ENCODE measurements at places on chromosomes 6 and 20.
A peak's percentile ranks its signal among the peaks of the same experiment; 100 is the strongest.

DNA sequence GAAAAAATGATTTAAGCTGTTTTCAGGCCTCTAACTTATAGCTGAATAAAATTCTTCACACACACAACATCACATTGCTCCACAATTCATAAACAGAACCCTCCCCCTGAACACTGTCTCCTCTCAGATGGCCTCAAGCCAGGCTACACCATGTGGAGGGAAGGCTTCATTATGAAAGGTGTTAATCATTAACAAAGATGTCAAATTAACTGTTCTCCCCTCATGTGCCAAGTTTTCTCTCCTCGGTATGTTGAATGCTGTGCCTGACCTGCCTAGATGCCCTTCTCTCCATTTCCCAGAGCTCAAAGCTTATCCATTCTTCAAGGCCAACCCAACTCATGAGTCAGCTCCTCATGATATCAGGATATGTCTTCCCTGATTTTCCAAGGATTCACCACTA, 210.4 kb downstream of the GMDS start:
- DNase-seq: peak; percentile 24

DNA sequence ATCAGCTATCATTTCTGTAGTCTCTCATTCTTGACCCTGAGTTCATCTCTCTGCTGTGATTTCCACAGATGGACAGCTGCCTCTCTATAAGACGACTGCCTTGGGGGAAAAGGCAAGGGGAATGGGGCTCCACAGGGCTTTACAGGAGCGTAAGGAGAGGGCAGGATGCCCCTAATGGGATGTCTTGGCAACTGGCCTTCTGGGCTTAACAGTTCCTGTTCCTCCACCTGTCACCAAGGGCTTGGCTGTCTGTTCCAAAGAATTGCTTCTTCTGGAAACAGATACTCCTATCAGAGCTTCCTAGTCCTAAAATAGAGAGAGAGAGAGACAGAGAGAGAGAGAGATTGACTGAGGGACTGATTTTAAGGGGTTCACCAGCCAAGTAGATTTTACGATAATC, 181.9 kb downstream of the TMEM200A start:
- no peak for DNase-seq

- DNase-seq: peak; percentile 16
Measured at GRCh38 chr6:123980311-123980710, 176.6 kb downstream of the NKAIN2 start.

- peak; percentile 57 for DNase-seq
Measured at GRCh38 chr6:156028335-156029131, 572.9 kb upstream of the NOX3 start.

DNA sequence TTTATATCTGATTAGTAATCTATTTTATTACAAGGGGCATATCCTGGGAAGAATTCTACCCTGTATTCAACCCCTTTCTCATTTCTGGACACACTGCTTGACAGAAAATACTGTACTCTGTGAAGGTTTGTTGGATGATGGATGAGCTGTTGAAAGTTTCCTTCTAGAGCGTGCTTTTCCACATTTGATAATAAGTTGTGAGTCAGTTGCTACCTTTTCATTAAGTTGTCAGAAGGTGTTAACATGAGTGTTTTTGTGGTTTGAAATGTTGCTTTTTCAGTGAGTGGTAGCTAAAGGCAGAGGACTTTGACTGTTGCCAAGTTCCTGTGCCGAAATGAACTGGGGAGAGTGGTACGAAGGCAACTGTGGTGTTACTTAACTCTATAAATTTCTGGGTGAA, 3.9 kb upstream of the ECI2 start:
- DNase-seq: no peak

DNA sequence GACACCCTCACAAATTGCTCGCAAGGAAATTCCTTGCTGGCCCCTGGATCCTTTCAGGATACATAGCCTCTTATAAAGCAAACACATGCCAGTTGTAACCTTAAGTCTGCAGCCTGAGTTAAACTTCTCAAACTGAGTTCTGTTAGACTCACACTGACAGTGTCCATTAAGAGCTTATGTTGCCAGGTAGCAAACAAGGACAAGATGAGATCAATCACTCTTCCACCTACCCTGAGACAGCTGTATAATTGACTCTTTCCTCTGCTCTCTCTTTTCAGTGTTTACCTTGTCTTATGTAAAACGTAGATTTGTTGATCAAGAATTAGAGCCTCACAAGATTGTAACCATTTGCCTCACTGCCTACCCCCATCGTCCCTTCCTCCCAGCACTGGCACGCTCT, 359.8 kb downstream of the EPM2A start:
- peak; percentile 91 for DNase-seq

GRCh38 chr20:49029203-49029602, 16.9 kb upstream of the CSE1L start:
- DNase-seq: no peak

GRCh38 chr6:81736428-81736827, 16.1 kb downstream of the TENT5A start:
- no peak for DNase-seq

- DNase-seq: no peak
Measured at GRCh38 chr6:26352315-26352714, 12.7 kb upstream of the BTN3A2 start.

DNA sequence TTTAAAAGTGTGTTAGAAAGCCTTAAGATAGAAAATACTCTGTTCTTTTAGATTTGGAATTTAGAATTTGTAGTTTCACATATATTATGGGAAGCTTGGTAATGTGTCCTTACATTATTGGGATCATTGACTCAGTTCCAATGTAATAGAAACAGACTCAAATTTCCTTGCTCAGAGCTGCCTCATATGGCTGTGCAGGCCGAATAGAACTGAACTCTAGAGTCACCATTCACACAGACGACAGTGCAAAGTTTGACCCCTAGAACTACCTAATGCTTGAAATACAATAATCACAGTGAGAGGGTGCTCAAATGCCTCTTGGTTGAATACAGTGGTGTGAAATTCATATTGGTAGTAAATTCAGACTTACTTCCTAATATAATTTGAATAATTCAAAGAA, 482.7 kb upstream of the CITED2 start:
- peak; percentile 46 for DNase-seq

DNA sequence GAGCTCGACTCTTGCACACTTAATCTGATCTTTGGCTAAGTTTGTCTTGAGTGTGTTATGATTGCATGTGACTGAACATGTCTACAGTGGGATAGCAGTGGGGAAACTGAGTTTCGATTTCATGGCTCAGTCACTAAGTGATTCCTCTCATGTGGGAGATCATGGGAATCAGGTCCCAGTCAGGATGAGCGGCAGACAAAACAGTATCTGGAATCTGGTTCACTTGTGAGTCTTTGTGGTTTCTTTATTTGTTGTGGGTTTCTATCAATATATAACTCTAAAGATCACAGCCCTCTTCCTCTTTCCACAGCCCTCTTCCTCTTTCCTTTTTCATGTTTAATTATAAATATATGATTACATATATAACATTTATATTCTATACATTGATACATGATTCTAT, 4.0 kb downstream of the RPP21 start:
- DNase-seq: no peak

GRCh38 chr6:140370976-140371870, 996.8 kb upstream of the CITED2 start:
- no peak for DNase-seq

DNA sequence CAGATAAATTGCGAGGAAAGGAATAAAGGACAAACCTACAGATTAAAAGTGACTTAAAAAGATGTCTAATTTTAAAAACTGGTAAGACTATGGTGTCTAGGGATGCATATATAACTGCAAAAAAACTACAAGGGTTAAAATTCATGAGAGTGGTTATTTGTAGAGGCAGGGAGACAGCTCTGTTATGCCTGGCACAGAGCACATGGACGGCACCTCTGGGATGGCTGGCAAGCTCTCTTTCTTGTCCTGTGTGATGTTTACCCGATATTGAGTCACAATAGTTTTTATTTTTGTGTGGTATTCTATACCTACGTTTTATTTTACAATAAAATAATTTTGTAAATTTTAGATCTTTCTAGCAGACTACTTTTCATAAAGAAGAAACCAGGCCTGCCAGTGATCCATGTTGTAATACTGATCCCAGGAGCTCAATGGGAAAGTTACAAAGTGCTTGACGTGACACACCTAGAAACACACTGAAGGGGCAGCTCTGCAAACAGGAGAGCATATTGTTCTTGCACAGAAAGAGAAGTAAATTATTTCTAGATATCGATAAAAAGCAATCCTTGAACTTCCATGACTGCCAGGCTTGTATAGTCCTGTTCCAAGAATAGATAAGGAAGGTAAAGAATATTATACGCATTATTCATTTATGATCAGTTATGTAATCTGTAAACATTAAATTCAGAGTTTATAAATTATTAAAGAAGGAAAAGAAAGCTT, 290.0 kb downstream of the PTPRK start:
- peak; percentile 74 for DNase-seq

- no peak for DNase-seq
Measured at GRCh38 chr6:37669306-37669705, 28.4 kb downstream of the MDGA1 start.

- peak; percentile 88 for DNase-seq
Measured at GRCh38 chr6:150142670-150143515, at the start of gene PPP1R14C. Gene PPP1R14C (plus strand): TSS chr6:150143044. CDS start chr6:150143193, 149 bp downstream.

DNA sequence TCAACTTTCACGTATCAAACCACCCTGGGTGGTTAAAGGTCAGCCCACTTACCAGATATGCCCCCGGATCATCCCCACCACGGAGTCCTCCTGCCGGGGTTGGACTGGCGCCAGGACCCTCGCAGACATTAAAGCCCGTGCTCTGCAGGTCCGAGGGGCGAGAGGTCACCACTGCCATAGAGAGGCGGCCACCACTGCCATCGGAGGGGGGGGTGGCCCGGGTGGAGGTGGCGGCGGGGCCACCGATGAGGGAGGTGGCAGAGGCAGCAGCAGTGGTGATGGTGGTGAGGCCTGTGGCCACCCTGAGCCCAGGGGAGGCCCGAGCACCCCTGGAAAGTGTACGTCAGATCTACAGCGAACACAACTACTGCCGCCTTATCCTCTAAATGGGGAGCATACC, 76.3 kb downstream of the ASXL1 start:
- no peak for DNase-seq

GRCh38 chr6:70303034-70303525, at the start of gene COL9A1:
Gene COL9A1 (minus strand): TSS chr6:70303084. CDS start chr6:70302924, 160 bp downstream.
- DNase-seq: no peak

- no peak for DNase-seq
Measured at GRCh38 chr6:111676383-111676782, 70.7 kb upstream of the TRAF3IP2 start.

- DNase-seq: peak; percentile 76
Measured at GRCh38 chr6:161838306-161839035, 564.6 kb upstream of the AGPAT4 start.

DNA sequence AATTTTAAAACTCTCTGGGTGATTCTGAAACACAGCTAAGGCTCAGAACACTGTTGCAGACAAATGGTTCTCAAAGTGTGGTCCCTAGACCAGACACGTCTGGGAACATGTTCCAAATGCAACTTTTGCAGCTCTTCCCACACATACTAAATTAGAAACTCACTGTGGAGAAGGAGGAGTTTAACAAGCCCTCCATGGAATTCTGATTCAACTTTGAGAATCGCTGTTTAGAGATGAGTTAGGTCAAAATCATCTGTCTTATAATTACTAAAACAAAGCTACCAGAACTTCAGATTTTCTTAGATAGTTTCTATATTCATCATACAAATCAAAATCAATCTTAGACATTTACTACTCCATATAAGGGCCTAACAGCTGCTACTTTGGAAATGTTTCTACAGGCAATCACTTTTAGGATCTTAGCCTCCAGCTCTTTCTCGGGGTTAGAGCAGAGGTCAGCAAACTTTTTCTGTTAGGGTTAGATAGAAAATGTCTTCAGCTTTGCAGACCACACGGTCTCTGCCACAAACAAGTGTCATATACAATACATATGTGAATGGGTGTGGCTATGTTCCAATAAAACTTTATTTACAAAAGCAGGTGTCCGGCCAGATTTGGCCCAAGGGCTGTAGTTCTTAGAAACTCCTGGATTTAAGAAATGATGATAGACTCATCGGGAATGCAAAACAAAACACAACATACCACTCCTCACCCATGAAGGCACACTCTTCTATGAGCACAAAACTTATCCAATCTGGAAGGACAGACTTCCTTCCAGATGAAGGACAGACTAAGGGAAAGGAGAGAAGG, 50.0 kb upstream of the ARHGAP18 start:
- DNase-seq: no peak

DNA sequence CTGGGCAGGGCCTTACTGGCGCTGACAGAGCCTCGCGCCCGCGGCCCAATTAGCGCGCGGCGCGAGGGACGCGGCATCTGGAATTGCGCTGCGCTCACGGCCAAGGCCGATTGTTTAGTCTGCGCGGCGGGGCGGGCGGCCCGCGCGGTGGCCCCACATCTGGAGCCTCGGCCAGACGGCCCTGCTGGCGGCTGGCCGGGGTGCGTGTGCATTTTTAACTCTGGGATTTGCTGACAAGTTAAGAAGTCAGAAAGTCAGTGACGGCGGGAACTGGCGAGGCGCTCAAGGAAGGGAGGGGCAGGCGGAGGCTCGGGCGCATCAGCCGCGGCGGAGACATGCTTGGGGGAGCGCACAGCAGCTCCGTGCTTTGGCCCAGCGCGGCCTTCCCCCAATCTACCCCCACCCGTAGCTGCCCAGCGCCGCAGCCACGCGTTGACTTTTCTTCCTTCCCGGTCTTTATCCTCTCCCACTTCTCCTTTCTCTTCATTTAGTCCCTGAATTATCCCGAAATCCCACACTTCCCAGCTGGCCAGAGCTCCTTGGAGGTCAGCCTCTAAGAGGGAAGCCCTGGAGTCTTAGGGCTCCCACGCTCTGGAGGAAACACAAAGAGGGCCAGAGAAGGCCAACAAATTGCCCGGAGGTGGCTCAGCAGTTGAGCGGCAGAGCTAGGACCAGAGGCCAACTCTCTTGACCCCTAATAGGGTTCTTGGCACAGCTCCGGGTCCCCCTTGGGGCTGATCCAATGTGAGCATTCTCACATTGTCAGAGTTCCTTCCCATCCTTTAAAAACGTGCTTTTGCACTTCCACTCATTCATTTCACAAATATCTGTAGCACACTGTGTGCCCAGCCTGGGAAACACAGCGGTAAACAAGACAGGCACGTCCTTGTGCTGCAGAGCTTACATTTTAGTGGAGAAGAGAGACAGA, 40.8 kb upstream of the FOXP4 start:
- peak; percentile 97 for DNase-seq

- DNase-seq: peak; percentile 90
Measured at GRCh38 chr6:91669154-91669870, 1082.4 kb upstream of the MAP3K7 start.

GRCh38 chr20:8918145-8918544, 150.7 kb upstream of the PLCB4 start:
- peak; percentile 58 for DNase-seq

Data from NCI-H69 (cell line).